ENCODE measurements at places on chromosomes 5 and 9.
A peak's percentile ranks its signal among the peaks of the same experiment; 100 is the strongest.

DNA sequence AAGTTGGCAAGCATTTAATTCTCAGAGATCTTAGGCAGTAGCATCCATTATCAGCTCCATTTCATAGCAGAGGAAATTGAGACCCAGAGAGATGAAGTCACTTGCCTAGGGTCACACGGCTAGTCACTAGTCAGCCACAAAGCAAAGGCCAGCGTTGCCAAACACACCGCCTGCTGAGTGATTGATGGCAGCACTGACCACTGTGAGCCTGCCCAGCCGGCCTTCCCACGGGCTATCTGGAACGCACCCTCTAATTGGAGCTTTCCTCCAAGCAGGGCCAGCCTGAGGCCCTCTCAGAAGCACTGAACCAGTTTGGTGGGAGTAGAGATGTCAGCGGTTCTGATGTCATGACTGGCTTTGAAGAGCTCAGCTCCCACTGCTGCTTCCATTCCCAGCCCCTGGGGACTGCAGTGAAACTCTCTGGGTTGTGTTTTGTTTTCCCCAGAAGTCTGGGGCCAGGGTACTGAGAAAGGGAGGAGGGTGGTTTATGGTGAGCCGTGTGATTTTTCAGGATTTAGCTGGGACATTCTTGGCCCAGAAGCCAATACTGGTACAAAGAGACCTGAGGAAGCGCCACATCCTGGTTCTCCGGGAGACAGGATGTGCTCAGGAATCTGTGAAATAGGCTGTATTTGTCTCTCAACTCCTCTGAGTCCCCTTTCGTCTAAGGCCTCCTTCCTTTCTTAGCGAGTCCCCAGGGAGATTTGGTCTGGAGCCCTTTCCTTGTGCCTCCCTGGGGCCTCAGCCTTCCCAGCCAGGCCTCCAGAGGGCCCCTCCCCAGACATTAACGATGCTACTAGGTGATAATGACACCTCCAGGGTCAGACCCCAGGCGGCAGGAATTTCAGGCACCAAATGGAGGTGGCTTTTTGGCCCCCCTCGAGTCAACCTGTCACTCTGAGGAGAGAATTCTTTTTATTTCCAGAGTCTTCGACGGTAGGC, 44.5 kb downstream of the SPRY4 start:
- peaks cover 37% of the 10 kb centered on the region for H3K4me1 ChIP-seq
- DNase-seq, result peak; percentile 98
- H3K36me3 ChIP-seq, result no peaks in the 10 kb centered on the region
- H3K27ac ChIP-seq, result peak overlapping the region; percentile 73
- H3K4me3 ChIP-seq, result no peak overlapping the region

DNA sequence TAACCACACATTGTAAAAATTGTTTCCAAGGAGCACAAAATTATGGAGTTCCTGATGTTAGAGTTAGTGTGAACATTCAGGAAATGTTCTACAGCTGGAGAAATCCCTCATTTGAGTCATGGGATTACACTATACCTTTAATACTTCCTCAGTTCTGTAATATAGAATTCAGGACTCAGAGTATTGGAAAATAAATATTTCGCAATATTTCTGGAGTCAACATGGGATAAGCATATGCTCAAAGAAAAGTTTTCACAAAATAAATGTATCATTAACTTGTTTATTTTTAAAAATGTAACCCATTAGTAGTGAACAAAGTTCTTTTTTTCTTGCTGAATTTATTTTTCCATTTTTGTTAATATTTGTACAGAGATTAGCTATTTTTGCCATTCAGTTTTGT, 8.6 kb downstream of the CYLC2 start:
- H3K27ac ChIP-seq, result no peak overlapping the region

GRCh38 chr5:79560771-79561524, 47.0 kb upstream of the HOMER1 start:
- no peaks in the 10 kb centered on the region for H3K4me1 ChIP-seq
- H3K27me3 ChIP-seq, result no peaks in the 10 kb centered on the region
- peak; percentile 37 for DNase-seq
- H3K36me3 ChIP-seq, result no peaks in the 10 kb centered on the region
- H3K27ac ChIP-seq, result no peak overlapping the region

- H3K36me3 ChIP-seq, result no peaks in the 10 kb centered on the region
- peaks cover 62% of the 10 kb centered on the region for H3K27me3 ChIP-seq
- peaks cover 8% of the 10 kb centered on the region for H3K4me1 ChIP-seq
- no peak overlapping the region for H3K4me3 ChIP-seq
- no peak for DNase-seq
- no peak overlapping the region for H3K27ac ChIP-seq
These were observed 316.7 kb upstream of the TLE4 start for GRCh38 chr9:79254900-79255650.

DNA sequence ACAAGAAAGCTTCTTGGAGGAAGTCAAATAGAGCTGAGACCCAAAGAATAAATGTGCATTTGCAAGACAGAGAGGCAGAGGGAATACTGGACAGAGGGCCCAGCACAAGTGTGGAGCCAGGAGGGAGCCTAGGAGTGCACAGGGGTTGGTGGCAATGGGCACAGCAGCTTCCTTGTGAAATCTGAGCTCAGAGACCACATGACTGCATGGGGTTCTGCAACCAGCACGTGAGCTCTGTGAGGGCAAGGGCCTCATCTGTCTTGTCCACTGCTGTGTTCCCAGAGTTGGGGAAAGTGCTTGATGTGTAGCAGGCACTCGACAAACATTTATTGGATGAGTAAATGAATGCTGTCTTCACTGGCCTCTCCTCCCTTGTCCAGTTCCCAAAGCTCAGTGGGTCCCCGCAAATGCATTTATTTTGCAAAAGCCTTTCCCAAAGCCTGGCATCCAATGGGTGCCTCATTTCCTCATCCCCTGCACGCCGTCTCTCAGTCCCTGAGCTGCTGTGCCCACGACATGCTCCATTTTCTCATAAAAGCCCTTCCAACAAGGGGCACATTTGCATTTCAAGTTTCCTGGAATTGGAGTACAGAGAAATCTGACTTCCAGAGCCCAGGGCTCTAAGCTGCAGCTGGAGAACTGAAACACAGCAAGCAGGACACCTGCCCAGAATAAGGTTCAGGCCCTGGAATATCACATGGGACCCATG, 58.5 kb downstream of the KCNIP1 start:
- DNase-seq, result no peak
- peaks cover 18% of the 10 kb centered on the region for H3K36me3 ChIP-seq
- peaks cover 72% of the 10 kb centered on the region for H3K27me3 ChIP-seq
- H3K4me1 ChIP-seq, result peaks cover 4% of the 10 kb centered on the region

- no peak overlapping the region for H3K4me3 ChIP-seq
These were observed 133.4 kb upstream of the OTULINL start for GRCh38 chr5:14447958-14448911.

DNA sequence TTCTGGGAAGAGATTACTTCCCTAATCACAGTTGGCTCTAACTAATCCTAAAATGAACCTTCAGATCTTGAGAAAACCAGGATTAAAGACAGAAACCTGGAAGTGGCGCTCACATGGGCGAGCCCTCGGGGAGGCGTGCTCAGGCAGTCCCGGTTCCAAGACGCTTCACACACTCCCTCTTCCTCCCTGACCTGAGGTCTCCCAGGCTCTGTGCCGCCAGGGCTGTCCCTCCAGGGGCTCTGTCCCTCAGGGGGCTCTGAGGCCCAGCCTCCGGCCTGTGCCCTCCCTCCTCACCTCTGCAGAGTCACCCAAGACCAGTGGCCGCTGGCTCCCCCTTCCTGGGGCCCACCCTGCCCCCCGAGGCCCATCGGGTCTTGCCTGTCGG, 10.2 kb downstream of the SLC9A3 start:
- no peak overlapping the region for H3K27ac ChIP-seq
- no peak for DNase-seq
- H3K36me3 ChIP-seq, result no peaks in the 10 kb centered on the region

- no peak overlapping the region for H3K27ac ChIP-seq
- H3K4me3 ChIP-seq, result peak overlapping the region; percentile 40
- no peaks in the 10 kb centered on the region for H3K27me3 ChIP-seq
- peaks cover 11% of the 10 kb centered on the region for H3K4me1 ChIP-seq
These were observed 7.6 kb downstream of the SHROOM1 start for GRCh38 chr5:132822650-132823480.

DNA sequence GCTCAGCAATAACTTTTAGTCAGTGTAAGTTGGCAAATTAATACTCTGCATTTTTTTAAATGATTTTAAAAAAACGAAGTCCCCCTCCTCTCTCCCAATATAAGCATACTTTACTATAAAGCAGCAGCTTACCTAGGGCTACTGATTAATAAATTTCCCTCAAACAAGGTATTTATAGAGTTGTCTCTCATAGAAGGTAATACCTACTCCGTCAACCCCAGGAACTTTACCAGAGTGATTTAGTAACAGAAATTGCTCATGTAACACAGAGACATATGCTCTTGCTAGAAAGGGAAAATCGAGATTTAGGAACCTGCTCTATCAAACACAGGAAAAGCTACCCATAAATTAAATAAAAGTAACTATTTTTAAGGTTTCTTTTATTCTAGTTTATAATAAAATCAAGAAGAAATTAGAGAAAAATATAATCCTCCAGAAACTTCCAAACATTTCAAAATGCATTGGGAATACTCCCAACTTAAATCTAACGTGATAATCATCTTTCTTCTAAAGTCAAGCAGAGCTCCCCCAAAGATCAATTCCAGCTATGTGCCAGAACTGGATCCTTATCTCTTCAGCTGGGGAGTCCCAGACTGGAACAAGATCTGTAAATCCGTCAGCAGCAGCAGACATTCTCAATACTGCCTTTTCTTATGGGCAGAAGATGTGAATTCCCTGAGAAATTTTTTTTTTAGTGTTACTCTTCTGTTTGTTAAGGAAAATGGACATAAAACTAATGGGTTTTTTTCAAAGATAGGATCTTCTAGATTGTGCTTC, 69.6 kb downstream of the ADAMTS16 start:
- H3K36me3 ChIP-seq, result no peaks in the 10 kb centered on the region
- no peak overlapping the region for H3K27ac ChIP-seq
- no peaks in the 10 kb centered on the region for H3K27me3 ChIP-seq

DNA sequence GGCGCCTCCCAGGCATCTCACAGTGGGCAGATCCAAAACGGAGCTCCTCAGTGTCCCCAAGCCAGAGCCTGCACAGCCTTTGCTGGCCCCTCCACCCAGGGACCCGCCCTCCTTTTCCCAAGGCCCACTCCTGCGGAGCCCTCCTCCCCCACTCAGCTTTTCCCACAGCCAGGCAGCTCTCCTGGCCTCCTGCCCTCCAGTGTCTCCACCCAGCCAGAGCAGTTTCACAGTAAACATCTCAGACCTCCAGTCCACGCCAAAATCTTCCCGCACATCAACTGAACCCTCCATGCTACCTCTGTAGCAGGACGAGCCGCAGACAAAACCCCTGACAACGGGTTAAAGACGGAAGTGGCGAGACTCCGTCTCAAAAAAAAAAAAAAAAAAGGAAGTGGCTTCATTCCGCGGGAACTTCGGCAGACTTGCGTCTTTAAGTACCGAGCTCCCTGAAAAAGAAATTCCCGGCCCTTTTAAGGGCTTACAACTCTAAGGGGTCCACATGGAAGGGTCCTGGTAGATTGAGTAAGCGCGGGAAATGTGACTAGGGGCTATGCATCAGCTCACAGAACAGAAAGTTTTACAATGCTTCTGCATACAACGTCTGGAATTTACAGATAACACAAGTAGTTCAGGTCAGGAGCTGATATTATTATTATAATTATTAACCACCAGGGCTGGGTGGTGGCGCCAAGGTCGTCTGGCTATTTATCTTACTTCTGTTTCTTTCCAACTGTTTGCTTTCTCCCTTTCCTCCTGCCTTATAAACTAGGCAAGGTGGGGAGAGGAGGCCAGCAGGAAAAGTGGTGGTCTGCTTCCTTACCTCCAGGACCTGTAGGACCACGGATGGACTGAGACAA, 11.4 kb upstream of the GRIN1 start:
- no peak overlapping the region for H3K27ac ChIP-seq
- DNase-seq, result no peak
- no peaks in the 10 kb centered on the region for H3K27me3 ChIP-seq
- peak overlapping the region; percentile 92 for H3K4me3 ChIP-seq
- peaks cover 22% of the 10 kb centered on the region for H3K4me1 ChIP-seq
- H3K36me3 ChIP-seq, result no peaks in the 10 kb centered on the region

DNA sequence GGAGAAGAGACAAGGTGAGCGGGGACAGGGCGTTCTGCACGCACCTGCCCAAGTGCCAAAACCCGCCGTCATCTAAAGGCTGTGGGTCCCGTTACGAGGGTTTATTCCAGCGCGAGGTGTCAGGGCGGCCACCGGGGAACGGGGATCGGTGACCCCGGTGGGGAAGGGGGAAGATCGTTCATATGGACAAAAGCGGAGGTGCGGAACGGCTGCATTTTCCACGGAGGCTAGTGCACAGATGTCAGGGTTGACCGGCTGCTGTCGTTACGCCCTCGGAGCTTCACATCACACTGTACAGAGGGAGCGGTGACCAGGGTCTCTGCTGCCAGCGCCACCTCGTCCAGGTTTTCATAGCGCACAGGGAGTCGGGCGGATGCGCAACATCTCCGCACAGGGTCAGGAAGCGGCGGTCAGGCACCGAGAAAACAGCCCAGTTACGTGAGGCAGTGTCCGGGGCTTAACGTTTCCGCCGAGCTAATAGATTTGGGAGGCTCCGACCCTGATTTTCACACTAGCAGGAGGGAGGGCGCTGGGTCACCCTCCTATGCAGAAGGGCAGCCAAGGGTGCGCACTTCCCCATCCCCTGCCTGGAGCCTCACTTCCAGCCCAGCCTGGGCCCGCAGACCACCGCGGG, 13.5 kb downstream of the BTNL9 start:
- no peak overlapping the region for H3K27ac ChIP-seq
- peaks cover 9% of the 10 kb centered on the region for H3K4me1 ChIP-seq
- no peak for DNase-seq
- H3K36me3 ChIP-seq, result peaks cover 2% of the 10 kb centered on the region
- H3K4me3 ChIP-seq, result peak overlapping the region; percentile 71

DNA sequence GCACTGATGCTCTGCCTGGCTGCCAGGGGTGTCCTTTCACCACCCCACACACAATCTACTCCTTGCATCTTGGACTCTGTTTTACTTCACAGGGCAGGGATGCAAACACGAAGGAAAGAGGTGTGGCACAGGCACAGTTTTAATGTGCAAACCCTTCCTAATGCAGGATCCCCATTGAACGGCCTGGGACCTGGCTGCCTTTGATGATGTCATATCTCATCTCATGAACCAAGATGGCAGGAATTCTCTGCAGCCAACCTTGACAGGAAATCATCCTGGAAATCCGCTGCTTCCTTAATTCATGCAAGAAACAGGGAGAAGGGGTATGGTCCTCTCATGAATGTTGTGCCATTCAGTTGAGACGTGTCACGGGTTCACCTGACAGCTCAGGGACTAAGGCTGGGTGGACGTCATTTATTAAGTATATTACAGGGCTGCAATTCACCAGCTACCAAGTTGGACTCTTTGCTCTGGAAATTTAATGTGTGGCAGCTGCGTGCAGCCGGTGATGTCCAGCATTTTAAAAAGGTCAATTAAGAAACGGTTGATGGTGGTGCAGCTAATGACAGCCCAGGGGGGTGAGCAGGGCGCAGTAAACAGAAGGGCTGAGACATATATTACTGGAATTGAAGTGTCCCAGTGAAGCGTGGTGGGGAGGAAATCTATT, 91.5 kb downstream of the LMNB1 start:
- no peak overlapping the region for H3K27ac ChIP-seq
- H3K27me3 ChIP-seq, result peaks cover 3% of the 10 kb centered on the region
- DNase-seq, result no peak
- peaks cover 4% of the 10 kb centered on the region for H3K36me3 ChIP-seq

GRCh38 chr9:84834426-84834825, 164.9 kb downstream of the NTRK2 start:
- no peaks in the 10 kb centered on the region for H3K36me3 ChIP-seq
- H3K4me3 ChIP-seq, result no peak overlapping the region
- no peaks in the 10 kb centered on the region for H3K4me1 ChIP-seq

- peak; percentile 87 for DNase-seq
- peaks cover 11% of the 10 kb centered on the region for H3K4me1 ChIP-seq
These were observed 1.1 kb downstream of the PLPP6 start for GRCh38 chr9:4662989-4663792.

- no peaks in the 10 kb centered on the region for H3K27me3 ChIP-seq
- H3K27ac ChIP-seq, result no peak overlapping the region
- H3K36me3 ChIP-seq, result peaks cover 5% of the 10 kb centered on the region
- DNase-seq, result no peak
These were observed 21.0 kb upstream of the RALGDS start for GRCh38 chr9:133141833-133142595.

Data from mesenchymal stem cell (in vitro differentiated cells and primary cell).